H7 (cell line): ENCODE measurements at places on chromosomes 6 and 20. TPM values are rescaled to one million over a fixed set of nuclear protein-coding genes. Genes with fewer than 3 reads are reported as not detected.

PHACTR3 gene
- total RNA-seq, result 0.03 and 0.41 TPM in 2 replicates

- DNase-seq, result peak; percentile 78
Observed at GRCh38 chr20:49712996-49713752, 504 bp downstream of the B4GALT5 start.

GRCh38 chr6:136289327-136289578 lies 393 bp downstream of the BCLAF1 start:
- peak; percentile 88 for DNase-seq

PRRT1 gene
- total RNA-seq, result 0.14 TPM in 1 of 2 replicates, not detected in the other

- no peak for DNase-seq
Observed at GRCh38 chr20:7650086-7650879, 290.0 kb downstream of the HAO1 start.

DNA sequence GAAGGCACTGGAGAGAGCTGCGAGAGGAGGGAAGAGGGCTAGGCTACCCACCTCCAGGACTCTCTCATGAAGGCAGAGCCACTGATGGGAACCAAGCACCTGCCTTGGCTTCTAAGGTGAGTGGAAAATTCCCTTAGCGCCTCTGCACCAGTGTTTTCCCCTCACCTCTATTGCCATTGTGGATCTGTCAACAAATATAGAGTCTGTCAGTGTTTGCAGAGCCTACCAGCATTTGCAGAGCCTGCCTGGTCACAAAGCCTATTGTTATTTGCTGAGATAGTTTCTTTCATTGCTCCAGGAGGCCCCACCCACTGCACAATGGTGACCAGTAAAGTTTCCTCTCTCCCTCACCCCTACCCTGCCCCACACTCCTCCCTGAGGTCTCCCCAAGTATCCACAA lies 141.9 kb downstream of the MRPL14 start:
- peak; percentile 23 for DNase-seq

DNA sequence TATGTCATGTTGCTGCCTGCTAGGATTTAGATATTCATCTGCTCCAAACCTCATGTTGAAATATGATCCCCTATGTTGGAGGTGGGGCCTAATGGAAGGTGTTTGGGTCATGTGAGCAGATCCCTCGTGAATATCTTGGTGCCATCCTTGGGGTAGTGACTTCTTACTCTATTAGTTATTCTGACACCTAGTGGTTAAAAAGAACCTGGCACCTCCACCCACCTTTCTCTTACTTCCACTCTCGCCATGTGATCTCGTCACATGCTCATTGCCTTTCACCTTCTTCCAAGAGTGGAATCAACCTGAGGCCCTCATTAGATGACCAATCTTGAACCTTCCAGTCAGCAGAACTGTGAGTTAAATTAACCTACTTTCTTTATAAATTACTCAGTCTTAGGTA lies 549.4 kb upstream of the SYNCRIP start:
- DNase-seq, result peak; percentile 6
